ENCODE measurements at places on chromosomes 6 and 20.
A peak's percentile ranks its signal among the peaks of the same experiment; 100 is the strongest.

DNA sequence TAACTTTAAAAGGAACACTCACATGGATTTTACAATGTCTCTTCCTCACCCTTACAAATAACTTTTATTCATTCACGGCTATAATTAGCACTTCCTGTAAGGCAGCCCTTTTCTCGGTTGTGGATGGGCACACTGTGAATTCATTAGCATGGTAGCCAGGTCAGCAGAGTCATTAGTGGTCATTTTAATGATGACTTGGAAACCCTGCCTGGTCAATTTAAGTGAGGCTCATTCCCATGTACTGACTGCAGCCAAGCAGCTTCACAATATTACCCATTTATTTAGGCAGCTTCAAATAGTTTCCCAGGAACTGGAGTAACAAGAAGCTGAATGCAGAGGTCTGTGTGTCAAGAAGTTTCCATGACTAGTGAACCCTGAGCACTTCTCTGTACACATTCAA, 248.8 kb downstream of the KHDC1L start:
- no peak for DNase-seq

DNA sequence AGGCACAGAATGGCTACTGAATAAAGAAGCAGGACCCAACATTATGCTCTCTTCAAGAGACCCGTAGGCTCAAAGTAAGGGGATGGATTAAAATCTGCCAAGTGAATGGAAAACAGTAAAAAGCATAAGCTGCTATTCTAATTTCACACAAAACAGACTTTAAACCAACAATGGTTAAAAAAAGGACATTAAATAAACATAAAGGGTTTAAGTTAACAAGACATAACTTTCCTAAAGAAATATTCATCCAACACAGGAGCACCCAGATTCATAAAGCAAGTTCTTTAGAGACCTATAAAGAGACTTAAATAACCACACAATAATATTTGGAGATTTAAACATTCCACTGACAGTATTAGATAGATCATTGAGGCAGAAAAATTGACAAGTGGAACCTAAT, 624.5 kb downstream of the RFPL4B start:
- DNase-seq, result no peak

- DNase-seq, result peak; percentile 68
Observed at GRCh38 chr6:10404799-10405512, 9.9 kb downstream of the TFAP2A start.

- DNase-seq, result no peak
Observed at GRCh38 chr20:34993941-34994508, 38.4 kb downstream of the MYH7B start.

GRCh38 chr6:16486661-16487060, 248.3 kb downstream of the GMPR start:
- DNase-seq, result no peak

- DNase-seq, result no peak
Observed at GRCh38 chr6:11615214-11615602, 77.7 kb downstream of the TMEM170B start.

GRCh38 chr6:165834613-165835259, 171.7 kb upstream of the PDE10A start:
- DNase-seq, result no peak

DNA sequence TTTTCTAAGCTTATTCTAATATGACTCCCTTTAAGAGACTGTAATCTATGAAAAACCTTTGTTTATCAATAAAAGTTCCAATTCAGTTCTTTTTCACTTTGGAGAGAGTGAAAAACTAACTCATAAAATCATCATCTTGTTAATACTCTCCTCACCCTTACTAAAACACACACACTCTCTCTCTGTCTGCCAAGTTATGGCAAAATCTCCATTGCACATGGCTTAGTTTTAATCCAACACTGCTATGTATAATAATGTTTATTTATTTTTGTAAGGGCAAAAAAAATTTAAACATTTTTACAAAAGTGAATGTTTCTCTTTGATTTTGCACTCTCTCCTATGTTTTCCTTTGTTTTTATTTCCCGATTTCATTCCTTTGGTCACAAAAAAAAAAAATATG, 253.2 kb downstream of the BMP7 start:
- no peak for DNase-seq

GRCh38 chr20:50852085-50852484, 57.2 kb downstream of the BCAS4 start:
- no peak for DNase-seq

GRCh38 chr20:63068711-63069367, 62.1 kb upstream of the BHLHE23 start:
- DNase-seq, result no peak

DNA sequence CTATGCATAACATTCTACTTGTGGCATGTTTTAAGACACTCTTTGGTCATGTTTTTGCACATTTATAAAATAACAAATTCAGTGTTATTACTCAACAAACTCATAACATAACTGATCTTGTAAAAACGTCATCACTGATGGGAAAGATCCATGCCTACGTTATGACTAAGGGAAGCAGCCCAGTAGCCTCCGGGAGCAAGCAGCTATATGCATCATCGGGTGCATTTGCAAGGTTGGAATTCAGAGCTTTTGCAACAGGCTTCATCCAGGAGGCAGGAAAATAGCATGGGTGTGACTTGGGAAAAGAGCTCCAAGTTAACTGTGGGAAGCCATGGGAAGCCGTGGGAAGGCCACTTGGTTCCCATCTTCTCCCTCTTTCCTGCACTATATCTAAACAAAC, 271.6 kb upstream of the SGK1 start:
- no peak for DNase-seq

- no peak for DNase-seq
Observed at GRCh38 chr6:34745277-34746103, 11.8 kb upstream of the SNRPC start.

GRCh38 chr6:13794184-13794583, 20.2 kb downstream of the MCUR1 start:
- no peak for DNase-seq

GRCh38 chr6:15911753-15912504, 217.0 kb upstream of the MYLIP start:
- DNase-seq, result no peak

- DNase-seq, result no peak
Observed at GRCh38 chr6:3456395-3456897, 404 bp downstream of the SLC22A23 start.

- peak; percentile 42 for DNase-seq
Observed at GRCh38 chr20:63183422-63184146, 32.3 kb downstream of the YTHDF1 start.

DNA sequence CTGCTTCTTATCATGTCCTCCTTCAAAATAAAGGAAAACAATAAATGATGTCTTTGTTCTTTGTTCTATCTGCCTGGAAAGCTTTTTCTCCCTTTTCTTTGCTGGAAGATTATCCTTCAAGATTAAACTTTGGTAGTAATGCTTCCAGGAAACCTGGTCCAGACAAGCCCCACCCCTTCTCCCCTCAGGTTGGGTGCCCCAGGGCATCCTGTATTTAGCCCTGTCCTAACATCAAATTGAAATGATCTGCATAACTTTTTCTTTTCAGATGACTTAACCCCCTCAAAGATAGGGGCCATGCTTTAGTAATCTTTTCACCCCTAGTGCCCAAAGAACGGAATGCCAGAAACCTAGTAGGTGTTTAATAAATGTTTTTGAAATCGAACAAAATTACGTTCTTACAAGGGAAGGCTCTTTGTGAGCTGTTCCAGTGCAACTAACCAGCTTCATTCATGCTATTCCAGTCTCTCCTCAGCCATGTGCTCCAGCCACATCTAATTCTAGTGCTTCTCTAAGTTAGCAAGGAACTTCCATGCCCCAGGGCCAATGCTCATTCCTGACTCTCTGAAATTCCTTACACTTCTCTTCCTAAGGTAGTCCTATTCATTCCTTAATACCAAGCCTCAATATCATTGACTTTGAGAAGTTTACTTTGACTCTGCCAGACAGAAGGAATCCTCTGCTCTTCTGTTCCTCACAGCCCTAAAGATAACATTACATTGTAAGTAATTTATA, 135.6 kb upstream of the BACH2 start:
- DNase-seq, result no peak

GRCh38 chr6:5151360-5151954, 66.3 kb downstream of the PPP1R3G start:
- DNase-seq, result no peak

- DNase-seq, result no peak
Observed at GRCh38 chr20:49724408-49725223, 10.9 kb upstream of the B4GALT5 start.

- no peak for DNase-seq
Observed at GRCh38 chr6:17013701-17014100, 88.1 kb upstream of the STMND1 start.

GRCh38 chr6:41446132-41446531, 100.0 kb upstream of the FOXP4 start:
- no peak for DNase-seq

GRCh38 chr6:43990275-43990626, 137.0 kb downstream of the MRPL14 start:
- DNase-seq, result no peak

DNA sequence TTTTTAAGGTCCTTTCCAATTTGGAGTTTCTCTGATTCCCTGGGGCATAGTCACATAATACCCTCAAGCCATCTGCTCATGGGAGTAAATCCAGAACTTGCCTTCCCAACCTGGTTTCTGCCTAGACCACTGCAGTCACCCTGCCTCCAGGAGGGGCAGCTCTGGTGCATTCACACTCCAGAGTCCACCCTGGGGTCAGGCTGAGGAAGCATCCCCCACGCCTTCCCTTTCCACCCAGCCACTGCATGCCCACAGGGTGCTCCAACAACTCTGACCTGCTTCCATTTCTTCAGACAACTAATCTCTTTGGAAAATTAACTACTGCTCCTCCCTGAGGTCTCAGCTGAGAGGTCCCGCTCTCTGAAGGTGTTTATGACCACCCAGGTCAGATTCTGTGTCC, 211.4 kb upstream of the RIN2 start:
- no peak for DNase-seq

DNA sequence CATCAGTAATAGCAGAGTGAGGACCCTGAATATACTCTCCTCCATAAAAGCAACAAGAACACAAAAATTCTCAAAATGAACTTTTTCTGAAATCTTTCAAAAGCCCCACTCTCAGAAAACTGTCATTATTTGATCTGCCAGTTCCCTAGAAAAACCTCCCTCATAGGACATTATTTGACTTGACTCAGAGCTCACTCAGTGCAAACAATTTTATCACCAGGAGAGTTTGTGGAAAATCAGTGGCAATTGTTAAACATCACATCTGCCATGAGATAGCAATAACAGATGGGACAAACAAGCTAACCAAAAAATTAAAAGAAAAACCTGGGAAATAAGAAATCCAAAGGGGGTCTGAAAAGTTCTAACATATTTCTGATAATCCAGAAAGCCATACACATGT, 100.0 kb downstream of the ATG5 start:
- DNase-seq, result no peak

DNA sequence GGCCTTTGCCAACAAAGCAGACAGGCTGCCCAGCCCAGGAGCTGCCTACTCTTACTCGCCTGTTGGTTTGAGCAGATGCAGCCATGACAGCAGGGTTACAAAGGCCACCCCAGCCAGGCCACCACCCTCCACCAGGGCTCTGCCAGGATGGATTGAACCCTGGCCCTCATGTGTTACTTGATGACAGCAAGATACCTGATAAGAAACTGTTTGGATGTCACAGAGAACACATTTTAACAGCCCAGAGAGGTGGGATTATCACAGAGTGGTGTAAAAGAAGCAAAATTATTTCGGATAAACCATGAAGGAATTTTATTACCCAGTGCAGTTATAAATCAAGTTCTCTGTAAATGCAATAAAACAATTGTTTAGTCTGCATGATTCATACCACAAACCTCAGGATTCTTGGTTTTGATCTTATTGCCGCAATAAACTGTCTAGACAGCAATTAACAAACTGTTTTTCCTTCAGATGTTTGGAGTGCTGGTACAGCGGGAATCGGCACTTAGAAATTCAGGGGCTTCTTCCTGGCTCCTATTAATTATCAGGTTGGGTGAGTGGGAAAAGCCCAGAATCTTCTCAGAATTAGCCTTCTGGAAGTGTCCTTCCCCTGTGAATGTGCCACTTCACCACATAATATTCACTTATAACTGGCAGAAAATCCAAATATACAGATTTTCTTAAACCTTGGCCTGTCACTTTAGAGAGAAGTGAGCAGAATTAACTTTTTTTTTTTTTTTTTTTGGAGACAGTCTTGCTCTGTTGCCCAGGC, 58.0 kb upstream of the SALL4 start:
- no peak for DNase-seq

- no peak for DNase-seq
Observed at GRCh38 chr6:69758214-69758613, 38.6 kb downstream of the LMBRD1 start.

DNA sequence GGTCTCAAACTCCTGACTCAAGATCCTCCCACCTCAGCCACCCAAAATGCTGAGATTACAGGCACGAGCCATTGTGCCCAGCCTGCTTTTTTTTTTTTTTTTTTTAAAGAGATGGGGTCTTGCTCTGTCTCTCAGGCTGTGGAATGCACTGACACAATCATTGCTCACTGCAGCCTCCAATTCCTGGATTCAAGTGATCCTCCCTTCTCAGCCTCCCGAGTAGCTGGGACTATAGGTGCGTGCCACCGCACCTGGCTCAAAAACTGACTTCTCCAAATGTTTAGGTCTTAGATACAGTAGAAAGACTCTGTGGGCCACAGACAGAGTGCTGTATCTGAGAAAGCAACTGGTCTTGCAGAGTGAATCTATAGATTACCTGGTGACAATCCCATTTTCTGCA, 31.1 kb upstream of the SLC4A11 start:
- DNase-seq, result no peak

DNA sequence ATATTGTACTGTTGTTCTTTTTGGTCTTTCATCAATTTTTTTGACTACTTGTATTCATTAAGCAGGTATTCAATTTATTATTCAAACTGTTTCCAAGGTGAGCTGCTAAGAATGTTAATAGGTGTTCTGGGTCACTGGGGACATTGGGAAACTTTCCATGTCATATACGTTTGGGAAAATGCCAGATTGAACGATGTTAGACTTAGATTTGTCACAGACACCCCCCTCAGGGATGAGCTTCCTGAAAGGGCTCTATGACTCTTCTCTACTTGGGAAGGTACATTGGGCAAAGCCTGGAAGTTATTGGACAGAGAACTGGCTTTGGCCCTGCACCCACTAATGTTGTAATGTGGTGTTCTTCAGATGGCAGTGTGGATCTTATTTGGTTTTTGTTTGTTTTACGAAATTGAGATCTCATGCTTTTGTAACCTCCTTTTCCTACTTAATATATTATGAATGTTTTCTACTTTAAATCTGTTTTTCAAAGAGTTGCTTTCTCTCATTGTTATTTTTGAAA, 42.1 kb downstream of the PLCB4 start:
- no peak for DNase-seq

- no peak for DNase-seq
Observed at GRCh38 chr6:6843057-6843627, 254.6 kb downstream of the LY86 start.

DNA sequence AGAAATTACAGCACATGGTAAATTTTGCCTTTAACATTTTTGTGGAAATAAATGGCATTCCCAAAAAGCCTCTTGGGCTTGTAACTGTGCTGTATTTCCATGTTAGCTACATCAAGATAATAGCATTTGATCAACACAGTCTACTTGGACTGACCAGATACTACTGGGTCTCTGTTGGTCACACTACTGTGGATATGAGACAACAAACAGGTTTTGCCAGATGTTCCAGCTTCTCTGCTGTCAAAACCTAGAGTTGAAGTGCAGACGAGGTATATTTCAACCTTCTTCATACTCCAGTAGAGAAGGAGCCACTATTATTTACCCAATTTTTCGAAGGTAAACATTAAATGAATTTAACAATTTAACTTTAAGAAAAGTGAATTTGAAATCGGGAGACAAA, 284.7 kb upstream of the CITED2 start:
- DNase-seq, result no peak

Data from NCI-H2227 treated with DMSO at 0.1 percent for 48 hours (cell line).